ENCODE measurements at places on chromosomes 5 and 9.
A peak's percentile ranks its signal among the peaks of the same experiment; 100 is the strongest.

GRCh38 chr9:1271367-1271766 is 221.2 kb downstream of the DMRT2 start:
- no peak for DNase-seq

GRCh38 chr9:137079401-137079787 is 2.1 kb downstream of the UAP1L1 start:
- no peak for DNase-seq

DNA sequence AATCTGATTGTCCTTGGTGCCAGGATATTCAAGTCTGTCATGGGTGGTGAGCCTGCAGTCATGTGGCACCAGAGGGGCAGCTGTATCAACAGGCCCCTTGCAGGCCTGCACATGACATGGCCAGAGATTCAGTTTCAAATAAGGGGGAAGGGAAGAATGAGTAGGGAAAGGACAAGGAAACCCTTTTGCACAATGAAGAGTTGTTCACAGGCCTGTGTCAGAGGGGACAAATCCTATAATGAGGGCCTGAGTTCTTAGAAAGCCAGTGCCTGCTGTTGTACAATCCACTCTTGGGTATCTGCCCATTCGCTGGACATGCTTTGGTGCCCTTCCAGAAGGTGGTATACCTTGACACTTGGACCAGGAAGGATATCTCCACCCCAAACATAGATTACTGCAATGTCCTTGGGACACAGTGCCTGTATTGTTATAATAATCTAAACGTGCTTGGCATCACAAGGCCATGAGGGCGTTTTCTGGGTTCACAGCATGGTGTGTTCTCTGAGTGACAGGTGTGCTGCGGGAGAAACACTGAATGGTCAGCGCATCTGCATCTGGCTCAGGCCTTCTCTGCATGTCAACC is 1.9 kb upstream of the TMEM171 start:
- DNase-seq, result no peak

- no peak for DNase-seq
These were observed 43.9 kb downstream of the ANKRD31 start for GRCh38 chr5:75192804-75193203.

DNA sequence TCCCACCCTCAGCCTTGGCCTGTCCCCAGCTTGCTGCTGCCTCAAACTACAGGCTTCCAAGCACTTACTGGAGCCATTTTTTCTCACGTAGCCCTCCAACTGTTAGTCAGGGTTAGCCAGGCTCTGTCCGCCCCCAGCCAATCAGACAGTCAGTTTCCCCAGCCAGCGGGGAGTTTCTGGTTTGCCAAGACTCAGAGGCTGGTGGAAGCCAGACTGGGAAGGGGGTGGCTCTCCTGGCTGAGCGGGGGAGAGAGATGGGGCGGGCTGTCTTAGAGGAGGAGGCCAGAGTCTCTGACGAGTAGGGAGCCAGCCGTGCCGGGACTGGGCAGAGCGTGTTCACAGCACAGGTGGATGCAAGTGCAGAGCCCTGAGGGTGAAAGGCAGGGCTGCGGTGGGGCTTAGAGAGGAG is 15.3 kb downstream of the PROP1 start:
- no peak for DNase-seq

GRCh38 chr5:180988016-180988415 is 630 bp upstream of the BTNL3 start:
- no peak for DNase-seq

- DNase-seq, result no peak
These were observed 54.4 kb downstream of the EXD3 start for GRCh38 chr9:137368431-137369035.

DNA sequence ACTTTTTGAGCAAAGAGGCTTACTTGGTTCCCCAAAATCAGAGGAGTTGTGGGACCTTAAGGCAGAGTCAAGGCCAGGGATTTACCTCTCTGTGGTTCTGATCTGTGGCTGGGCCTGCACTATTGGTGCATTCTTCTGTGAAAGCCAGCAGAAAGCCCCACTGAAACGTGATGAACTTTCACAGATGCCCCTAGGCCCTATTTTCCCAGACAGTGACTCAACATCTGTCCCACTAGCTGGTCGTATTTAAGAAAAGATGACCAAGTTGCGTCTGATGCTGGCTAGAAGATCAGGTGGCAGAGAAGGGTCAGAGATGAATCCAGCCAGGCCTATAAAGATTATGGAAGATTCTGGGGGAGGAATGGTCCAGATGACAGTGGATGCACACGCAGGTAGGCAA is 153.1 kb downstream of the ACTL7B start:
- DNase-seq, result no peak

- no peak for DNase-seq
These were observed 197.0 kb upstream of the NMUR2 start for GRCh38 chr5:152601806-152602732.

GRCh38 chr5:125257057-125257972 is 510.9 kb upstream of the ZNF608 start:
- DNase-seq, result no peak

- DNase-seq, result no peak
These were observed 57.9 kb downstream of the PRRT1B start for GRCh38 chr9:131603199-131603598.

- DNase-seq, result no peak
These were observed 371.5 kb upstream of the SLC30A5 start for GRCh38 chr5:68722357-68722756.

DNA sequence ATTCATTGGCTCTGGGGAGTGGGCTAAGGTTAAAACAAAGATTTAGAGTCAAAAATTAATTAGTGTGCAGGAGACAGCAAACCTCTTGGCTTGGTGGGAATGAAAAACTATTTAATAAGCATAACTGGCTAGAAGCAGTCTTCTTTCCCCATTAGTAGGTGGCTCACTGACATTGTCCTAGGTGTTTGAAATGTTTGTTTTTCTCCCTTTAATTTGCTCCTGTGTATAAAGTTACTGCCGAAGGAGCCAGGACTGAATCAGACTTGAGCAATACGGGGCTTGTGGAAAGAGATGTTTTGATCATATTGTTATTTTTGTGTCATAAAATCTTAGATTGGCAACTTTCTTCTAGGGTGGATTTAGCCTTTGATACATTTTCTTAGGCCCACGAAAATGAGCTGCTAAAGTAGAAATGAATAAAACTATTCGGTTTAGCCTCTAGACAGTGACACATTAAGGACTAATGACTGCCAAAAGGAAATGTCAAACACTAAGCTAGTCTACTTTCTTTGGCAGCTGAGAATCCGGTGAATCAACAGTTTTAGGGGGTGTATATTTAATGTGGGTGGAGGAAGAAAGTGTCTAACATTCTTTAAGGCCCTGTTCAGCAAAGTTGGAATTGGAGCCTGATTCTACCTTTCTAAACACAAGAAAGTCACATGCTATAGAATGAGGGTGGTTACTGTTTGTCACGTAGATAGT is 30.2 kb downstream of the LRRTM2 start:
- peak; percentile 64 for DNase-seq

GRCh38 chr5:39399135-39400036 is 25.4 kb downstream of the DAB2 start:
- DNase-seq, result peak; percentile 99

GRCh38 chr5:91875196-91875779 is 492.2 kb upstream of the ARRDC3 start:
- DNase-seq, result no peak

DNA sequence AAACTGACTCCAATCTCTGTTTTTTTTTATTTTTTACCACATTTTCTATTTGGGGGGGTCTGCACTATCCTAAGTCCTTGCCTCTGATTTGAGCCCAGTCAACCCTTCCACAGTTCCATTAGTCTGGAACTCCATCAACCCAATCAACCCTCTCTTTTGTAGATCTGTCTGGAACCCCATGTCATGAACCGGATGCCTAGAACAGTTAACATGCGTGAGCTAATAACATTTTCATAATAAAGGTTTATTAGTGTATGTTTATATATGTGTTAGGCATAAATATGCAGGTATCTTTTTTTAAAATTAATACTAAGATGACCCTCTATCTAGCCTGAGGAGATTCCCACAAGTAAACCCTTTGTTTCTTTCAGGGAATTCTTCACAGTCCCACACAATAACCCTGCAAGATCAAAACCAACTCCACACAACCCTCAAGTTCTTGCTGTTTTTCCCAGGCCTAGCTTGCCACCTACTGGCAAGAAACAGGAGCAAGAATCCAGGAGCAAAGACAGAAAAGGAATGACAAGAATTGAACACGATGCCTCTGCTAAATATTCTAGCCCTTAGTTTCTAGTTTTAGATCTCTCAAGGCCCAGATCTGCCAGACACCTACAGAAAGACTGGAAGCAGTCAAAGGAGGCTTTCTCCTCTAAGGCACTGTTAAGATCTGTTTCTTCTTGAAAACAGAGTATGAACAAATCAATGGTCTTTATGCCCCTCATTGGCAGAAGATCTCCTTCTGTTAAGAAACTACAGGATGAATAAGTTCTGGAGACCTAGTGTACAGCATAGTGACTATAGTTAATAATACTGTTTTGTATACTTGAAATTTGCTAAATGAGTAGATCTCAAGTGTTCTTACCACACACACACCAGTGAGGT is 100.4 kb downstream of the TRIM36 start:
- DNase-seq, result peak; percentile 61

DNA sequence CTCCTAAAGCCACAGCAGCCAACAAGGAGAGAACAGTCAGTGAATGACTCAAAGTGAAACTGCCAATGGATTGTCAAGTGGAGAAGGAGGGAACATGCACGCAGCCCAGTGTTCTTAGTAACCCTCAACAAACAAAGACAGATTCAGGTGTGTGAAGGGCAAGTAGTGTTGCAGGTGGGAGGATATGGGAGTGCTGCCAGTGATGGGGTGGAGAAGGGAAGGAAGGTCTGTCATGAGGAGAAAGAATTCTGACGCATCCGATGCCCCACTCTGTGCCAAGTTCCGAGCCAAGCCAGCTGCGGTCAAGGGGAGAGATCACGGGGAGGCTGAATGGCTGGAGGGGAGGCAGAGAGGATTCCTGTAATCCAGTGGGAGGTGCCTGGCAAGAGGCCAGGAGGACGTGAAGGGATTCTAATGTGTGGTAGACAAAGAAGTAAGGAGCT is 56.5 kb downstream of the CAST start:
- DNase-seq, result peak; percentile 49
